ENCODE measurements at places on chromosomes 4 and X.

DNA sequence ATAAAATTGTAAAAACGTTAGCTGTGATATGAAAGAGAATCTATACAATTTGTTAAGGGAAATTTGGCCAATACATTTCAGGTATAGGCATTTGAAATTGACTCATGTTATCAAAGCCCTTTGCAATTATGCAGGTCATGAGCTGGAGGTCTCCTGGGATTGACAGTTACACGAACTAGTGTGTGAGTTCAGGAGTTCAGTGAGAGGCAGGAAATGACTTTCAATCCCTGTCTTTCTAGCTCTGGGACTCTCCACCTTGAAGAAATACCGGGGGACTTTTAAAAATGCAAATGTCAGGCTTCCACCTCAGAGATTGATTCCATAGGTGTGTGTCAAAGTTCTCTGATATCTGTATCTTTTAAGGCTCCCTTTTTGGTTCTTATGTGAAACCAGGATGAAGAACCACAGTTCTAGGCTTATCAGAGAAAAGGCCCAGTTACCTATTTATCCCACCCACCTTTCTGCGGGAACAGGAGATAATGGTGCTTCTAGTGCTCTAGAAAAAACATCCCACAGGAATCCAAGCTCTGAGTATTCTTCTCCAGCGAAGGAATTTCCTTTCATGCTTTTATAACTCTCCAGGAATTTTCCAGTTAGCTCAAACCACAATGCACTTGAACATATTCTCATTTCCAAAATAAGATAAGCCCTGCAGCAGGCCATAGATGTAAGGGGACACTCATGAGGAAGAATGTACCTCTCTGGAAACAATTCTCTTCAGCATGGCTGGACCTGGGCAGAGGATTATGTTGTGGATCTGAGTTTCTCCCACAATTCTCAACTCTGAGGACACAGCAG lies 501.0 kb downstream of the IDS start:
- DNase-seq = no peak

DNA sequence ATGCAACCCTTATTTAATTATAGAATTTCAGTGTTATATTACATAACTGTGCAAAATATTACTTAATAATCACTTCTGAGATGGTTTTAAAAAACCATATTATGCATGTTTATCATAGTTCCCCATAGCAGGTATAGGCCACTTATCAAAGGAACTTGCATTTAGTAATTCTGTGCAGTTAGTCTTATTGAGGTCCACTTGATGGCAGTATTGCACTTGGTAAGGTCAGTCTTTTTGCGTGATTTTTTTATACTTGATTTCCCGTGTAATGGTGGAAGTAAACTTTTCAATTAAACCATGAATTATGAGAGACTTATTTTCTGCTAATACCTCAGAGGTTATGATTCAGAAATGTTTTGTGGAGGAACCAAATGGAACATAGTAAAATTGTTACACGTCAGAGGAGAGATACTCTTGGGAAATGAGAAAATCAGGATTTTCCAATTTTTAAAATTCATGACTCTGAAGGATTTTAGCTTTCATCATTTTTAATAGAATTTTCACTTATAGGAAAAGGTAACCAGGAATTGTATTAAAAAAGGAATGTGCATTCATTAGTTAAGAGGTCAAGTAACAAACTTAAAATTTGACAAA lies 230.0 kb downstream of the CCSER1 start:
- peak; percentile 11 for DNase-seq

DNA sequence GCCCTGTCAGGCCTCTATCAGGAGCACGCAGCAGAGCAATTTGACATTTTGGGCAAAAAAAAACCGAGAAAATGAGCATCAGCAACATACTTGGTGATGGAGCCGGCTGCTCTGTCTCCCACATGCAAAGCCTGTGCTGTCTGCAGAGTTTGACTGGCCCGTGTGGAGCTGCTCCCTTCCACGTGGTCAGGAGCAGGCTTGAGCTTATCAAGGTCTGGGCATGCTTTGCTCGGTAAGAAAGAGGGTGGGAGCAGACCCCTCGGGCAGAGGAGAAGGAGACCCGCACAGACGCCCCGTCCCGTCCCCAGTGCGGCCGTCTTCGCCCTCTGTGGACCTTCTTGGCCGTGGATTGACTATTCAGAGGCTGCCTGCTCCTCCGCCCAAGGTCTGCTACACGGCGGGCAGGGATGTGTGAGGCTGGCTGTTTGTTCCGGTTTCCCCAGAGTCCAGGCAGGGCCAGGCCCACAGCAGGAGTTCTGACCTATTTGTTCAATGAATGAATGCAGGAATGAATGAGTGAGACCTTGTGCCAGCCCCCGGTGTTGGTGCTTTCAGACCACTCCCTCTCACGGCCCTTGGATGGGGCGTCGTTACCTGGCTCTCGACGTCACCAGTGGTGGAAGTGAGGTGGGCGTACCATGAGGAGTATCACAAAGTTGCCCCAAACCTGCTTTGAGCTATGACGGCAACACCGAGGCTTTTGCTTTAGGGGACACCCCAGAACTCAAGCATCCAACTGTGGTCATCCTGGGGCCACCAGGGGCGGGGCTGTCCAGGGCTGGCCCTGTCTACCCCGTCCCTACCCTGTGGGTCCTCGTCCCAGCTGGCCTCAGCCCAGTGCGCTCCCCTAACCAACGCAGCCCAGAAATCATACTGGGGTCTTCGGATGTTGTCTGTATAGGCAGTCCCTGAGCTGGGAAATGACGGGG lies 54.7 kb upstream of the ADRA2C start:
- no peak for DNase-seq

DNA sequence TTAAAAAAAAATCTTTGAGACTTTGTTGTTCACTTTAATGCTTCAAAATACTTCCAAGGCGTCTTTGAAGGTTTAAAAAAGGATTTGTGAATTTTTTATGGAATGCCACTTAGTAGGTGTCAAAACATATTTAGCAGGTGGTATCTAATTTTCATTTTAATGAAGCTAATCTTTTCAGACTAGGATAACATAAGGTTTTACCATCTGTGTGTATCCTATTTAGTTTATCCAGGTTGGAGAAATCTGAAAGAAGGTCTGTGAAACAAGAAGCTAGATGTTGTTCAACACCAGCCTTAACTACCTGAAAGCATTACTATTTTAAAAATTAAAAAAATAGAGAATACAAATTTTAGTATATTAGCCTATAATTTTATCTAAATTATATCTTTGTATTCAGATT lies 193.4 kb downstream of the GRID2 start:
- no peak for DNase-seq

DNA sequence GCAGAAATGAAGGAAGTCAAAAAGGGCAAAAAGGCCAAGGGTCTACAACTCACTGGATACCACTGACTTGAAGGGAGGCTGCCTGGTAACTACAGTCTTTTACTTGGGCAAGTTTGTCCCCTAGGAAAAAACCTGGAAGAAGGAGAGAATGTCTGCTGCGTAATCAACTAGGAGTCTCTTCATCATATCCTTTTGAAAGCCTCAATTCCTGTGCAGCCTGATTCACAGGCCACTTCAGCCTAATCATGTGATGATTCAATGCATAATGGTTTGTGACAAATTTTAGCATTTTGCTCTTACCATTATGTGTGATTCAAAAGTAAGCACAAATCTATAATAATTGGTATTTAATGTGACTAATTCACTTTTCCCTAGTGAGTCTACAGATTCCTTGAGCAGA lies 273.6 kb downstream of the FRMPD4 start:
- DNase-seq = no peak

GRCh38 chr4:13484749-13485221 lies 645 bp upstream of the RAB28 start:
- DNase-seq = peak; percentile 24

GRCh38 chr4:185738820-185739219 lies 73.2 kb downstream of the SORBS2 start:
- no peak for DNase-seq

DNA sequence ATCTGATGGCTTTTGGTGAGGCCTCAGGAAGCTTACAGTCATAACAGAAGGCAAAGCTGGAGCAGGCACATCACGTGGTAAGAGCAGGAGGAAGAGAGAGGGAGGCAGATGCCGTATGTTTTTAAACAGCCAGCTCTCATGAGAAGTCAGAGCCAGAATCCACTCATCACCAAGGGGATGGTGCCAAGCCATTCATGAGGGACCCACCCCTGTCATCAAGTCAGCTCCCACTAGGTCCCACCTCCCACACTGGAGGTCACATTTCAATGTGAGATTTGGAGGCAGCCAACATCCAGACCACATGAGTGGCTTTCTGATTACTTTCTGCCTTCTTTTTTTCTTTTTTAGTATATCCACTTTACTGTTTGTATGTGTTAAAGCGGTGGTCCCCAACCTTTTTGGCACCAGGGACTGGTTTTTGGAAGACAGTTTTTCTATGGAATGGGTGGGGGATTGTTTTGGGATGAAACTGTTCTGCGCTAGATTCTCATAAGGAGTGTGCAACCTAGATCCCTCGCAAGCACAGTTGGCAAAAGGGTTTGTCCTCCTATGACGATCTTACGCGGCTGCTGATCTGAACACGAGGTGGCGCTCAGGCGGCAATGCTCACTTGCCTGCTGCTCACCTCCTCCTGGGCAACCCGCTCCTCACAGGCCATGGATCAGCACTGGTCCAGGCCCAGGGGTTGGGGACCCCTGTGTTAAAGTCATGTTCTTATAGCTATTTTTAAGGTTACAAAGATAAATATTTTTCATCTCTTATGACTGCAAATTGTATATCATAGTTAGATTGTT lies 61.7 kb downstream of the SLIT2 start:
- DNase-seq = no peak

DNA sequence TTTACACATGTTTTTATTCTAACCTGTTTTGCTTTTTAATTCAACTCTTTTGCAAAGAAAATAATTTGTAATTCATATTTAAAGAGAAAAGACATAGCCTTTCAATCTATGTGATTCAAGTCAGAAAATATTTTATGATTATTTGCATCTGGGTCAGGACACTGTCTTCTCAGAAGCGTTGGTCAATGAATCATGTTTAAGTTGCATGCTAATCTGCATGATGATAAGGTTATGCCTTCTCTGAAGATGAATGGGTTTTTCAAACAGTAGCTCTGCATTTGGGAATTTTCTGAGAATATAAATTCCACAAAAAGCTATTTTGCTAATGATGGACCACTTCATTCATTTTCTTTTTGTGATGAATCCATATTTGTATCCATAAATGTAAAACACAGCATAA lies 282.5 kb downstream of the TMA16 start:
- DNase-seq = no peak

GRCh38 chrX:45850197-45850774 lies 649.6 kb upstream of the DIPK2B start:
- no peak for DNase-seq

DNA sequence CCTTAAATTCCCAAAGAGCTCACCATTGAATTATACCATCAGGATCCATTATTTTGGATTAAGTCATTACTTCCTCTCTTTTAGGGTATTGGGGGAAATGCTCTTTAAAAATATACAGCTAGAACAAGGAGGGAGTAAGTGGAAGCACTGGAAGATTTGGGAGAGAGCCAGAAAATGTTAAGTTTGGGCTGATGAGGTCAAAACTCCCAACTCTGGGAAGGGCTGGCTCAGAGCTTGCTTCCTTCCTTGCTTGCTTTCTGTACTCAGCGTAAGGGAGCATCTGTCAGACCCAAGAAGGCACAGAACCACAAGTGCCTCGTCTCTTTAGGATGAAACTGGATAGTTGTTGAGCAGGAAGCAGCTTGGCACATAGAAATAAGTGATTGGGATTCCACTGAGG lies 138.2 kb downstream of the GUCY2F start:
- no peak for DNase-seq

- no peak for DNase-seq
Observed at GRCh38 chr4:187064033-187064432, 340.4 kb upstream of the FAT1 start.

- no peak for DNase-seq
Observed at GRCh38 chrX:109199726-109200125, 282.2 kb downstream of the GUCY2F start.

DNA sequence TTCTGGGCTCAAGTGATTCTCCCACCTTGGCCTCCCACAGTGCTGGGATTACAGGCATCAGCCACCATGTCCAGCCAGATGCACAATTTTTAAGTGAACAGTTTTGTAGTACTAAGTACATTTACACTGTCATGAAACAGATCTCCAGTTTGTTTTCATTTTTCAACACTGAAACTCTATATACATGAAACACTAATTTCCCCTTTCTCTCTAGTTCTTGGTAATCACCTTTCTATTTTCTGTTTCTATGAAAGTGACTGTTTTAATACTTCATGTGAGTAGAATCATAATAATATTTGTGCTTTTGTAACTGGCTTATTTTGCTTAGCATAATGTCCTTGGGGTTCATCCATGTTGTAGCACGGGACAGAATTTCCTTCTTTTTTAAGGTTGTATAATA lies 237.4 kb downstream of the CAMK2D start:
- no peak for DNase-seq

Measured in GM04503 (cell line).